Posterior cingulate gyrus (tissue), 11 donors: ENCODE measurements at places on chromosomes 16 and 17.

- peak; percentile 84 for DNase-seq
These were observed 126.0 kb upstream of the SDK2 start for GRCh38 chr17:73770115-73770848.

DNA sequence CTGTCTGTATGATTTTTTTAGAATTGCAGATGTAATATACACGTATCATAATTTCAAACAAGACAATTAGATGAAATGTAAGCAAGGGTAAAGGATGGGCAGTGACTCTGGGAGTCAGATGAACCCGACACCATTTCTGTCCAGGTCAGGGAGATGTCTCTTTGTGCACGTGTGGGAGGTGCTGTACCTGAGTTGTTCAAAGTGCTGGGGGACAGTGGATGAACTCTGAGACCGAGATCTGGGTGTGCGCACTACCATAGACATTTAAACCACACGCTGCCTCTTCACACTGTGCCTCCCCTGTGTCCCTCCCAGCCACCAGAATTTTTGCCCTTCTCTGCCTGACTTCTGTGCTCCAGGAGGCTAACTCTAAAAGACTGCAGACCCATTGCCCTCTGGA, 5.9 kb upstream of the RGS9 start:
- DNase-seq, result no peak

DNA sequence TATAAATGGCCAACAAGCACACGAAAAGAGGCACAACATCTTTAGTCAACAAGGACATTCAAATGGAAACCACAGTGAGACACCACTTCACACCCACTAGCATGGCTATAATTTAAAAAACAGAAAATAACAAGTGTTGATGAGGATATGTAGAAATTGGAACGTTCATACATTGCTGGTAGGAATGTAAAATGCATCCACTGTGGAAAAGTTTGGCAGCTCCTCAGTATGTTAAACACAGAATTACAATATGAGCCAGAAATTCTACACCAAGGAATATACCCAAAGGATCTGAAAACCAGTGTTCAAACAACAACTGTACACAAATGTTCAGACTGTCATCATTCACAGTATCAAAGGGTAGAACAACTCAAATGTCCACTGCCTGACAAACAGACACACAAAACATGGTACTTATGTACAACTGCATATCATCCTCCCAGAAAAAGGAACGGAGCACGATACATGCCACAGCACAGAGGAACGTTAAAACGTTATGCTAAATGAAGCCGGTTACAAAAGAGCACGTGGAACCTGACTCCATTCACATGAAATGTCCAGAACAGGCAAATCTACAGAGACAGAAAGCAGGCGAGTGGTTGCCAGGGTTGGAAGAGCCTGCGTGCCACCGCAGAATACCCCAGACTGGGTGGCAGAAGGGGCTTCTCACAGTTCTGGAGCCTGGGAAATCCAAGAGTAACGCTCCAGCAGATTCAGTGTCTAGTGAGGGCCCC, 32.8 kb upstream of the METRNL start:
- peak; percentile 34 for DNase-seq

DNA sequence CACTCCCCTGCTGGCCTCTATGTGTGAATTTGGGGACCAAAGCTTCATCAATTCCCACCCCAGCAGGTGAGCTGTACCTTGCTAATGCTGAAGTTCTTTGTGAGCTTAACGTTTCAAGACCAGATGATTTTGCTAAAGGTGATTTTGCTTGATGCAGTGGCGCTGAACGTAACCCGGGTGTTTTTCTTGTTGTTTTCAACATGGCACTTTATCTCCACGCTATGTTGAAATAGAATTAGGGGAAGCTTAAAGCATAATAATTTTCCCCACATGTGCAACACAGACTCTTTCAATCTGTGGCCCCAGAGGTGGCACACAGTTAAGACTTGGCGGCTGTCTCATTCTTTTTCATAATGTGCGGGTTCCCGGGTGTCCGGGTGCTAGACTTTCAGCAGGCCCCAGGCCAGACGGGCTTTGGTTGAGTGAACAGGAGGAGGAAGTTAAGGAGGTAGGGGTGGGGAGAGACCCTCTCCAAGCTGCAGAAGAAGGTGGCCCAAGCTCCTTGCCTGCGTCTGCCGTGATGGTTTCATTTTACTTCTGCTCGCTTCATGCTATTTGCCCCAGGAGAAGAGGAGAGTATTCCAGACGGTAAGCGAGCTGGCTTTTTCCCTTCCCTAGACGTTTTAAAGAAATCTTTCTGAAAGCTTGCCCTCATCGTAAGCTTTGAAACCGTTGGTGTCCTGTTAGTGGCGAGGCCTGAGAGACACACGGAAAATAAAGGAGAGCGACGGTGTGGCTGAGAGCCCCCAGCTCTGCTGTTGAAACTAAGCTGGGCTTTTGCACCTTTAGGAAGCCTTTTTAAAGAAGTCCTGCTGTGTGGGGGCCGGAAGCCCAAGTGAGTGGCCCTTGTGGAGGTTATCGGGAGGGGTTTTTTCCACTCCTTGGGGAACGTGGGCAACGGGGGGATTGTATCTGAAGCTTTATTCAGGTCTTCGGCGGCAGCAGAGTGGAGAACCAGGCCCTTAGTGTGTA, 4.2 kb downstream of the FOXC2 start:
- no peak for DNase-seq

- no peak for DNase-seq
These were observed 234.3 kb downstream of the ABCC12 start for GRCh38 chr16:47921535-47921934.

DNA sequence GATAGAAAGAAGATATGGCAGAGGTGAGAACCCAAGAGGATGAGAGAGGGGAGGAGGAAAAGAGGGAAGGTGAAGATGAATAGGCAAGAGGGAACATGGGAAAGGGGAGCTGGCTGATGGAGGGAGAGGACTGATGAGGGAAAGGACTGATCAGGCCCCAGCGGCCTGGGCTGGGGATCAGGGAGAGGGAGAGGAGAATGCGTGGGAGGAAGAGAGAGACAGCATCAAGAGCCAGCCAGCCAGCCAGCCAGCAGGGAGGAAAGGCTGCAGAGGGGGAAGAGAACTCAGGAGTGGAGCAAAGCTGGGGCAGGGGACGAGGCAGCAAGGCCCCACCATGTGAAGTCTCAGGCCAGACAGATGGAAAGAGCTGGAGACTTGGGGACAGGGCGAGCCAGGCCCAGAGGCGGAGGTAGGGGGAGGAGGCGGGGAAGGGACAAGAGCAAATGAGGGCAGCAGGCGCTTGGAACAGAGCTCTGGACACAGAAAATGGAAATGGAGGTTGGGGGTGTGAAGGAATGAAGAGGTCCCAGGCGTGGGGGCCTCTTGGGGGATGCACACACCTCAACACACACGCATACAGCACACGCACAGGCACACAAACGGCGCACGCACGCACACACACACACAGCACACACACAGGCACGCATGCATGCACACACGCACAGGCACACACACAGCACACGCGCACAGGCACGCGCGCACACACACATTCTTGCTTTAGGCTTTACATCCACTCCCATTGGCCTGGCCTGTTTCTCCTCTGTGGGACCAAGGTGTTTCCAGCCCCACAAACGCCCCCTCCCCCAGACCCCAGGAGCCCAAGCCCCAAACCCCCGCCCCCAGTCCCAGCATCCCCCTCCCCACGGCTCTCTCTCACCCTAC, 12.3 kb downstream of the DLG4 start:
- DNase-seq, result no peak
